ENCODE measurements at places on chromosomes 16 and 17.

GRCh38 chr16:52515068-52515671, 31.8 kb downstream of the TOX3 start:
- DNase-seq, result no peak

GRCh38 chr16:30157214-30157613, 26.2 kb upstream of the CORO1A start:
- DNase-seq, result no peak

- no peak for DNase-seq
Observed at GRCh38 chr17:35052241-35052610, 11.3 kb downstream of the RFFL start.

- no peak for DNase-seq
Observed at GRCh38 chr16:88354229-88355092, 28.3 kb upstream of the ZNF469 start.

- no peak for DNase-seq
Observed at GRCh38 chr17:38464251-38464722, 36.0 kb downstream of the ARHGAP23 start.

GRCh38 chr16:11781773-11782172, 15.3 kb downstream of the ZC3H7A start:
- DNase-seq, result no peak

DNA sequence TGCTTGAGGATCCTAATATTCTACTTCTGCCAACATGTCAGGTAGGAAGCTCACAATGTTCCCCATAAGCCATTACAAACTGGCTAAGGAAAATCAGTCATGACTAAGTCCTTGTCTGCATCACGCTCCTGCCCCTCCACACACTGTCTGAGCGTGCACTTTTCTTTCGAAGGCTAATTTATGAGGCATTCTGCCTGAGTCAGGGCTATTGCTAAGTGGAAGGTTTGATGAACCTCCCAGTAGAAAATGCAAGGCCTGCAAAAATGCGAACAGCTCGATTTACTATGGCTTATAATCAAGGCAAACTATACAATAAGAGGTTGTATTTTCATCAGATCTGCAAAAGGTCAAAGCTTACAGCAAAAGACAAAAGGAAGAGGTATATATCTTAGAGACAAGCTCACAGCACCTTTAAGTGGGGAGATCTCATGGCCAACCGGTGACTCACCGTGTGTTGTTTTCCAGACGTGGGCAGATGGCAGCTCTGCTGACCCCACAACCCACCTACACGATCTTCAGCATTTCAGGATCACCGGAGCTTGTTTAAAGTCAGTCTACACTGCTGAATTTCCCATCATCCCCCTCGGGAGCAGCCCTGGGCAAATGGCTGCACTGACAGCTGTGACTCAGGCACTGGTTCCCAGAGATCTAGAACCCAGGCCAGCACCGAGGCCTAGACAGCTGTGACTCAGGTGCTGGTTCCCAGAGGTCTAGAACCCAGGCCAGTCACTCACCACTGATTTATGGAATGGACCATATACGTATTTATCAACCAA, 26.1 kb downstream of the MEAK7 start:
- no peak for DNase-seq

GRCh38 chr16:49490321-49490705, 116.7 kb downstream of the C16orf78 start:
- no peak for DNase-seq

DNA sequence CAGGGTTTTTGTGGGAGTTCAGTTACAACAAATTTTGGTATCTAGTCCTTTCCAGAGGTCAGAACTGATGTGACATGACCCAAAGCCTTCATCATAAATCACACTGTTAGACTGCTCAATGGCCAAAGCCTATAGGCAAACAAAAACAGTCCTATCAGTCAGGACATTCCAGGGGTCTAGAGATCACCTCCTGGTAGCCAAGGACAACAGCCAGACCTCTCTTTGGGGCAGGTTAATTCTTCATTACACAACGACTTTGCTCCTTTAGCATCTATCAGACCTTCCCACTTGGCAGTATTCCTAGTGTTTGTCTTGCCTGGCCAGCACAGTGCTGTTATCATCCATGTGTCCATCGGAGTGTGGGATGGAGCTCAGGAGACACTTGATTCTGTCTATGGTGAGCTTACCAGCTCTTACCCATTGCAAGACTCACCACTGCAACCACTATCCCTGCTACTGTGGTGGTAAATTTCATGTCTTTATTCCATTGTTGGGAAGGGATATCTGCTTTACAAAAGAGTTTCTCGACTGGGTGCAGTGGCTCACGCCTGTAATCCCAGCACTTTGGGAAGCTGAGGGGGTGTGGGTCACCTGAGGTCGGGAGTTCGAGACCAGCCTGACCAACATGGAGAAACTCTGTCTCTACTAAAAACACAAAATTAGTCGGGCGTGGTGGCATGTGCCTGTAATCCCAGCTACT, 95.5 kb upstream of the DHX40 start:
- DNase-seq, result no peak

DNA sequence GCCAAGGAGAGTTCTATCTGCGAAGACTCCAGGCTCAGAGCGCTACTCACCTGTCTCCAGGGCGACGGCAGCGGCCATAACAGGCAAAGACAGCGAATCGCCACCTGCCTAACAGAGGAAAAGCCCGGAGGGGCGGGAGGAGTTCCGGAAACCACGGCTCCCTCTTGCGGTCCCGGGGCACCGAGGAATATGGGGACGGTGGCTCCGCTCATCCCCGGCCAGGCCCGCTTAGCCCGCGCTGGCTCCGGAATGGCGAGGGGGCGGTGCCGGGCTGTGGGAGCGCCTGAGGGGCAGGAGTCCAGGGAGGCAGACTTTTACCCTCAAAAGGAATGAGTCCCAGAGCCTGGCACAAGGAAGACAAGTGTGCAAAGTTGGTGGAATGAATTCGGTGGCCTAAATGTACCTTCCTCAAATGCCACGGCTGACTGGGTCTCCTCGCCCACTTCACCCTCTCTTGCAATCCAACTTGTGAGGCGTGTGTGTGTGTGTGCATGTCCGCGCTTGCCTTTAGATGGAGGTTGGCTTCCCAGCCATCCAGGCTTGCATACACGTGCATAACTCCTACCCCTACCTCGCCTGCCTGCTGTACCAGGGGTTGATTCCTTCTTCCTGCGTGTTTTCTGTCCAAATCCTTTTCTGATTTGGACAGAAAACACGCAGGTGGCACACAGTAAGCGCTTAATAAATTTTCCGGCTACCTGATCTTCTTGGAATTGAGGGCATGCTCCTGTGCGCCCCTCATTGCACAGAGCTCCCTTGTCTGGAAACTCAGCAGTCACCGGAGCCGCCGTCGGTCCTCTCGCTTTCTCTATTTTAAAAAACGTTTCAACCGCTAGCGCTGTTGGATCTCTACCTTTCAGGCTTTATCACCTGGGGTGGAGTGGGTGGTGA, 3.5 kb downstream of the C17orf100 start:
- DNase-seq, result no peak

DNA sequence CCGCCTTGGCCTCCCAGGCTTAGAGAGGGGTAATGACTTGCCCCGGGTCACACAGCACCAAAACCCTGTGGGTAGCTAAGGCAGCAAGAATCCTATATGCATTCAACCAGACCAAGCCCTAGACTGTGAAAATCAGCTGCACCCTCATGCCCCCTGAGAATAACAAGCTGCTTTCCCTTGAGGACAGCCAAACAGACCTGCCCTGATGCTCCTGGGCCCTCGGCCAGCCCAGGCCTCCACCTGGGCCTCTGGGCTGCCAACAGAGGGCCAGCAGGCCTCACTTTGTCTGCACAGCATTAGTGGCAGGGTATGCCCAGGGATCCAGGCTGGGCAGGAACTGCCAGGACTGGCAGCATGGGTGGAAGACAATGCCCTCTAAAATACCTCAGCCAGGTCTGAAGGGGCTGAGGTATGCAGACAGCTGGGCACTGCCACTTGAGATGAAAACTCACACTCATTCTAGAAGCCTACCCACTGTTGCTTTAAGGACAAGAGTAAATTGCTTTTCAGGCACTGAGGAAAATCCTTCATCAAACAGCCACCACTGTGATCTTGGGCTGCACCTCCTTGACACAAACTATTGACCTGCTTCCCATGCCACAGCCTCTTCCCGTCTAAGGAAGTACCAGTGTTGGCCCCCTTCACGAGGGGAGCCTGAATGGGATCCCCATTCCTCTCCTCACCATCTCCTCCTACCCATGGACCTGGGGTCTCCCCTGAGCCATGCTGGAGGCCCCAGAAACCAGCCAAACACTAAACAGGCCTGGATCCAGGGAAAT, 8.8 kb downstream of the ST3GAL2 start:
- no peak for DNase-seq

GRCh38 chr16:85707528-85708095, 18.9 kb upstream of the GINS2 start:
- DNase-seq, result no peak

All from effector CD4-positive, alpha-beta T cell (primary cell).